WTC11 (cell line): ENCODE measurements at places on chromosomes 2 and 18. TPM values are rescaled to one million over a fixed set of nuclear protein-coding genes. Genes with fewer than 3 reads are reported as not detected.

The MBP gene
- 19.6 to 20.2 TPM (median 19.6 TPM) in 3 replicates for total RNA-seq

The ASB1 gene
- total RNA-seq, result 36.2 to 43.9 TPM (median 39.1 TPM) in 3 replicates

The SH3BP4 gene
- total RNA-seq, result 31.1 to 44.4 TPM (median 32.6 TPM) in 3 replicates

The ACMSD gene
- total RNA-seq, result not detected in 3 replicates

The CACNB4 gene
- total RNA-seq, result 4.7 to 7.2 TPM (median 6.9 TPM) in 3 replicates

The PAX8 gene
- total RNA-seq, result 0.27 to 0.66 TPM (median 0.35 TPM) in 3 replicates

The RAB10 gene
- 127 to 142 TPM (median 132 TPM) in 3 replicates for total RNA-seq

The COX5B gene
- total RNA-seq, result 317 to 346 TPM (median 331 TPM) in 3 replicates

The PLGLB2 gene
- total RNA-seq, result 0.15 to 0.41 TPM (median 0.37 TPM) in 3 replicates

The LAMA3 gene
- total RNA-seq, result 0.50 to 0.89 TPM (median 0.83 TPM) in 3 replicates

The TXNL1 gene
- total RNA-seq, result 72.8 to 77.3 TPM (median 74.5 TPM) in 3 replicates
